ENCODE measurements at places on chromosomes 12 and 14.

- H3K4me1 ChIP-seq, result no peaks in the 10 kb centered on the region
- no peak for DNase-seq
- peaks cover 26% of the 10 kb centered on the region for H3K36me3 ChIP-seq
- no peak overlapping the region for H3K4me3 ChIP-seq
- no peaks in the 10 kb centered on the region for H3K27me3 ChIP-seq
- no peak overlapping the region for H3K27ac ChIP-seq
These were observed 54.3 kb downstream of the PTPN11 start for GRCh38 chr12:112473056-112473455.

GRCh38 chr14:65415613-65416012, 3.1 kb downstream of the FUT8 start:
- no peaks in the 10 kb centered on the region for H3K27me3 ChIP-seq
- no peak overlapping the region for H3K27ac ChIP-seq
- H3K4me1 ChIP-seq, result peaks cover 18% of the 10 kb centered on the region
- no peak overlapping the region for H3K4me3 ChIP-seq
- H3K36me3 ChIP-seq, result no peaks in the 10 kb centered on the region

DNA sequence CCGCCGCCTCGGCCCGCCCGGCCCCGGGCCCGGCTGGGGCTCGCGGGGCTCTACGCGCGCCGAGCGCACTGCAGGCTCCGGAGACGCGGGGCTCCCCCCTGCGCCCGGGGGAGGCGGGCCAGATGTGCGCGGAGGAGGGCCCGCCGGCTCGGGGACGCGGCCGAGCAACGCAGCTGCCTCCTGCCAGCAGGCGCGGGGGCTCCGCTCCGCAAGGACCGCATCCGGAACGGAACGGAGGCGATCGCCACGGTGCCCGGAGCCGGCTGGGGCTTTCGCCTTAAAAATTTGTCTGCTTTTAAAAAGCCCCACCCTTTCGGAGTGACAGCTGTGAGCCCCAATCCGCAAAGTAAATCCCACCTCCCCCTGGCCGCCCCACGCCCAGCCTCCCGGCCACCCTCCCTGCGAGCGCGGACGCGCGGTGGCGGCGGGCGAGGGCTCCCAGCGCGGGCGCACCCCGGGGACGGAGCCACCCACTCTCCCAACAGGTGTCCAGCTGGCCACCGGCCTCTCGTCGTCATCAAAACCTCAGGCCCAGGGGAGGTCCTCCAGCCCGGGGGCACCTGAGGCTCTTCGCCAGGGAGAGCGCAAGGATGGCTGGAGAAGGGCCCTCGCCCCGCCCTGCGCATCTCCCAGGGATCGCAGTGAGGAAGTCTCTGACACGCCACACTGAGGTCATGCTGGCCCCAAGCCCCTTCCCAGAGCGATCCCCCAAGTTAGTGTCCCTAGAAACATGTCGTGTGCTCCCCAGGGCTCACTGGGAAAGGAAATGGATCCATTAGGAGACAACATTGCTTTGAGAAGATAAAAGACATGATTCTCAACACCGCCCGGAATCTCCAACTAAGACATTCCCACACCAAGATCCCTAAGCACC, at the start of gene TMEM132D:
Gene TMEM132D (minus strand): TSS at position 70 of the 874 bp plus-strand sequence.
- peaks cover 57% of the 10 kb centered on the region for H3K27me3 ChIP-seq
- peaks cover 18% of the 10 kb centered on the region for H3K4me1 ChIP-seq
- peak within 1 kb of the TSS; percentile 74 for H3K4me3 ChIP-seq
- no peak within 1 kb of the TSS for H3K27ac ChIP-seq
- peaks cover 2% of the 10 kb centered on the region for H3K36me3 ChIP-seq
- no peak for DNase-seq

DNA sequence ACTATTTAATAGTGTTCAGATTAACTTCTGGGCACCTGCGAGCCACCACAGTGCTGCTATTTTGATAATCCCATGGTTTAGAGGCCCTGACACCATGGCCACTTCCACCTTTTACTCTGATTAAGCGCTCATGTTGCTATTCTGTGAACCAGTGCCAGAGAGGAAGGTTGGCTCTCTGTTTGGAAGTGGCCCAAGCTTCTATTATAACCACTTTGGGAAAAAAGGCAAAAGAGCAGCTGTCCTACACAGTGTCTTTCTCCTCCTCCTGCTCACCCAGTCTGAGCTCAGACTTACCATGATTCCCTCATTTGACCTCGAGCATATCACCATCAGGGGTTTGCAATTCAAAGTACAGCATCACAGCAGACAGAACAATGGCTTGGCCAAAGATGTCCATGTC, 23.3 kb downstream of the DYRK2 start:
- peaks cover 13% of the 10 kb centered on the region for H3K36me3 ChIP-seq
- peaks cover 28% of the 10 kb centered on the region for H3K4me1 ChIP-seq
- DNase-seq, result no peak
- H3K27ac ChIP-seq, result no peak overlapping the region
- H3K27me3 ChIP-seq, result no peaks in the 10 kb centered on the region
- H3K4me3 ChIP-seq, result no peak overlapping the region

DNA sequence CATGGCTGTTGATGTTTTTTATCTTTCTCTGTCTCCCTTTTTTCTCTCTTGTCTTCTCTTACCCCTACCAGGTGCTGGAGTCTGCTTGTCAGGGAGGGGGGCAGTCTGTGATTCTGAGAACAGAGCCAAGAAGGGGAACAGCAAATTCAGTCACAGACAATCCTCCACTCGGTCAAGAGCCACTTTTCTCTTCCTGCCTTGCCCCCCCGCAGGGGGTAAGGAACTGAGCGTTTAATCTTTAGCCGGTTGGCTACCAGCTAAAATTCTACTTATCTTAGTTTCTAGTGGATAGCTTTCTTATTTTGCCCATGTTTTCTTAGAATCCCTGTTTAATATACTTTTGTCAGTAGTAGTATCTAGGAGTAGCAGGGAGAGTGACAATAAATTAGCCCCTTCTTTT, 1.9 kb downstream of the RIMKLB start:
- no peaks in the 10 kb centered on the region for H3K27me3 ChIP-seq
- peak overlapping the region; percentile 93 for H3K27ac ChIP-seq
- peaks cover 51% of the 10 kb centered on the region for H3K4me1 ChIP-seq
- peak overlapping the region; percentile 94 for H3K4me3 ChIP-seq
- no peak for DNase-seq
- H3K36me3 ChIP-seq, result peaks cover 2% of the 10 kb centered on the region

GRCh38 chr12:180445-180844, 33.5 kb downstream of the SLC6A12 start:
- H3K4me1 ChIP-seq, result peaks cover 59% of the 10 kb centered on the region
- H3K27ac ChIP-seq, result no peak overlapping the region
- peaks cover 2% of the 10 kb centered on the region for H3K27me3 ChIP-seq

DNA sequence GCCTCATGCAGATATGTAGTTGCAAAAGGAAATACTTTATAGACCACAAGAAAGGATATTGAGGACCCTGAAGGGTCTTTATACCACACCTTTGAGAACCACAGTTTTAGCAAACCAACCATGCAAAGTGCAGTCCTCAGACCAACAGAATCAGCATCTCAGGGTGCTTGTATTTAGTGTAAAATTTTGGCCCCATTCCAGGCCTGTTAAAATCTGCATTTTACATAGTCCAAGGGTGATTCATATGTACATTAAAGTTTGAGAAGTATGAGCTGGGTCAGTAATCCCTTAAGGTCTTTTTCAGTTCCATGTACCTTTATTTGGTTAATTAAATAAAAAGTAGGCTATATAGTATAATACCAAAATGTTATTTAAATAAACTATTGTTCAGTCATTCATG, 91.2 kb downstream of the WNK1 start:
- H3K36me3 ChIP-seq, result peaks cover 5% of the 10 kb centered on the region
- H3K4me3 ChIP-seq, result no peak overlapping the region
- peaks cover 34% of the 10 kb centered on the region for H3K4me1 ChIP-seq
- DNase-seq, result no peak
- no peak overlapping the region for H3K27ac ChIP-seq
- no peaks in the 10 kb centered on the region for H3K27me3 ChIP-seq

DNA sequence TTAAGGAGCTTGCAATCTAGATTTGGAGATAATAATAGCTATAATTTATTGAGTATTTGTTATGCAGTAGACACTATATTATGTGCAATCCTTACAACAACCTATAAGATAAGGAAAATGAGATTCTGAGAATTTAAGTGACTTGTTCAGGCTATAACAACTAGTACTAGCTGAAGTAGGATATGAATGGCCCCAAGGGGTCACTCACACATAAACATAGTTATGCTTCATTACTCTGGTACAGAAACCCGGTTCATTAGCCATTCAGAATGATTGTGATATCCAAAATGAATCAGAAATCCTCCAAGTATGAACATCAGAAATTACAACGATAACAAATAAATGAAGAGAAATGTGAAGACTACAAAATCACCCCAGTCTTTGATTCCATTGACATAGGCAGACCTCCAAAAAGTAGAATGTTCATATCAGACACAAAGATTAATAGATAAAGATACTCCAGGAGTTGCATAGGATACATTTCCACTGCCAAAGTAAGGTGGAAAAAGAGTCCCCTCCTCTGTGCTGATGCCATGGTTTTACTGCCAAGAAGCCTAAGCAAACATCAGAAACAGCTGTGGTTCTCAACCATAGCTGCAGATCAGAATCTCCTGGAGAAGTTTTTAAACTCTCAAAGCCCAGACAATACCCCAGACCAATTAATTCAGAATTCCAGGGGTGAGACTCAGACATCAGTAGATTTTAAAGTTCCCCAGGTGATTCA, 8.6 kb upstream of the NID2 start:
- H3K27ac ChIP-seq, result peak overlapping the region; percentile 82
- no peak overlapping the region for H3K4me3 ChIP-seq
- no peaks in the 10 kb centered on the region for H3K27me3 ChIP-seq
- no peak for DNase-seq
- no peaks in the 10 kb centered on the region for H3K36me3 ChIP-seq
- peaks cover 91% of the 10 kb centered on the region for H3K4me1 ChIP-seq

DNA sequence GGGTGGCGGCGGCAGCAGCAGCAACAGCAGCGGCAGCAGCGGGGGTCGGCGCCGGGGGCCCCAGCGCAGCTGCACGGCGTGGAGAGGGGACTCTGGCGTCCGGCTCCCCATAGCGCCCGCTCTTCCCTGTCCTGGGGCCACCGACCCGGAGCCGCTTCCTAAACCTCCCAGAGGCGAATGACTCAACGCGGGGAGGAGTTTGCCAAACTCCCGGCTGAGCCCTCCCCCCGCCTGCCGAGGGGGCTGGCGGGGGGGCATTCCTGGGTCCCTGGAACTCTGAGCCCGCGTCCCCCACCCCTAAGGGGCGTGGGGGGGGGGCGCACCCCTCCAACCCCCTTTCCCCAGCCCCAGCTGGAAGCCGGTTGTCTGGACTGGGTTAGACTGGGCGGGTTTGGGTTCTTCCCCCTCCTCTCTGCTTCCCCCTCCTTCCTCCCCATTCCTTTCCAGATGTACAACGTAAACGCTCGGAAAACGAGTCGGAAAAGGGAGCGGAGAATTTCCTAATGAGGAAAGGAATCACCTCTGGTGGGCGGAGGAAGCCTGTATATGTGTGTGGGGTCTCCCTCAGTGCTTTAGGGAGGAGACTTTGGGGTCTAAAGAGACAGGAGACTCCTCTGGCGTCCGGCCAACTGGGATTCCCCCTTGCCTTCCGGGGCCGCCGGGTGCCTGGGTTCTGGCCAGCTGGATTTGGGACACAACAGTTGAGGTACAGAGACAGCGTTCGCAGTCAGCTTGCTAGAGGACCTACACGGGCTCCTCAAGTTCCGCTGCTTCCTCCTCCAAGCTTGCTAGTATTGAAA, at the start of gene ITGA5:
Gene ITGA5 (minus strand): TSS at position 179 of the 800 bp plus-strand sequence. CDS start 68 bp downstream, at position 111.
- peaks cover 52% of the 10 kb centered on the region for H3K4me1 ChIP-seq
- peak within 1 kb of the TSS; percentile 80 for H3K27ac ChIP-seq
- DNase-seq, result no peak
- no peaks in the 10 kb centered on the region for H3K27me3 ChIP-seq
- peak within 1 kb of the TSS; percentile 85 for H3K4me3 ChIP-seq

DNA sequence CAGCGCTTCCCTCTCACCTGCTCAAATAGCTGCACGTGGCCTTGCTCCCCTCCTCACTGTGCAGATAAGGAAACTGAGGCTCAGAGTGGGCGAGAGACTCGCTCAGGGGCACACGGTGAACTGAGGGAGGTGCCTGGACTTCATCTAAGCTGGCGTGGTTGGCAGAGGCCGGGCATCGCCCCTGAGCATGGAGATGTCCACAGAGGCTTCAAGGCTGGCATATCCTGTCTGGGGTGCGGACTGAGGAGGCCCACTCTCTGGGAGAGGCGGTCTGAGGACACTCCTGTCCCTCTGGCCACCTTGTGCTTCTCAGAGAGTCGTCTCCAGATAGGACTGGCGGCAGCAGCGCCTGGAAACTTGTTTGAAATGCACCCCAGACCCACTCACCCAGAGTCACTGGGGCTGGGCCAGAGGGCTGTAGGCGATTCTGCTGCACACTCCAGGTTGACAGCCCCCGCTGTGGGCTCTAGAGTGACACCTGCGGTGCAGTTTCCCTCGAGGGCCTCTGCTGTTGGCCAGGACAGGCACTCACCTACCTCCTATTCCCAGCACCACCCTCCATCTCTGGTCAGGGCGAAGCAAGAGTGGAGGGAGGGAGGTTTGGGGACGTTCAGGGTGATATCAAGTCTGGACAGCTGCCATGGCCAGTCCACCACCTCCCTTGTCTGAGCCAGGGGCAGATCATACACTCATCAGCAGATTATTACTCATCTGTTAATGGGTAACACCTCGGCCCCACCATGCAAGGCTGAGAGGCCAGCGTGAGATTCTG, 11.2 kb upstream of the LBHD2 start:
- peak overlapping the region; percentile 69 for H3K27ac ChIP-seq
- DNase-seq, result peak; percentile 91
- no peaks in the 10 kb centered on the region for H3K27me3 ChIP-seq
- H3K36me3 ChIP-seq, result no peaks in the 10 kb centered on the region
- H3K4me1 ChIP-seq, result peaks cover 14% of the 10 kb centered on the region

DNA sequence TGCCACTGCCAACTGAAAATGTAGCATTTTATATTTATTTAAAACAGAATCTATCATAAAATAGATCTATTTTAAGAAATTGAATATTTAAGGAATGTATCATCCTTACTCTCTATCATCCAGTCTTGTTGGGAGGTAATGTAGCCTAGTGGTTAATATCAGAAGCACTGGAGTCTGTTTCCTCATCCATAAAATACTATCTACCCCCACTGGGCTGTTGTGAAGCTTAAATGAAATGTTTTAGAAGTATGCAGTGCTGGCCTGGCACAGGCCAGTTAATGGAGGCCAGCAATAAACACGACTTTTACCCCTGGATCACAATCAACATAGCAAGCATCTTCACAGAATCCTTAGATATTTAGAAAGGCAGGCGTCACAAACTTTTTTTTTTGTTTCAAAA, 188.0 kb downstream of the CAND1 start:
- H3K27me3 ChIP-seq, result no peaks in the 10 kb centered on the region
- H3K36me3 ChIP-seq, result peaks cover 4% of the 10 kb centered on the region
- H3K4me3 ChIP-seq, result no peak overlapping the region
- H3K4me1 ChIP-seq, result peaks cover 31% of the 10 kb centered on the region

GRCh38 chr12:46404225-46404631, 31.7 kb upstream of the SLC38A2 start:
- peak overlapping the region; percentile 80 for H3K27ac ChIP-seq
- no peaks in the 10 kb centered on the region for H3K27me3 ChIP-seq
- DNase-seq, result no peak
- H3K4me1 ChIP-seq, result peaks cover 79% of the 10 kb centered on the region

DNA sequence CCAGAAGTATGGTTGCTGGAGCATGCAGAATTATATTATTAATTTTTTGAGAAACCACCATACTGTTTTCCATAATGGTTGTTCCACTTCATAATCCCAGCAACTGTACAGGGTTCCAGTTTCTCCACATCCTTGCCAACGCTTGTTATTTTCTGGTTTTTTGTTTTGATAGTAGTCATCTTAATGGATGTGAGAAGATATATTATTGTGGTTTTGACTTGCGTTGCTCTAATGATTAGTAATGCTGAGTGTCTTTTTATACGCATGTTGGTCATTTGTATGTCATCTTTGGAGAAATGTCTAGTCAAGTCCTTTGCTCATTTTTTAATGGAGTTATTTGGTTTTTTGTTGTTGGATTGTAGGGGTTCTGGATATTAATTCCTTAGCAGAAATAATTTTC, 58.1 kb downstream of the DAAM1 start:
- no peak overlapping the region for H3K27ac ChIP-seq
- no peak overlapping the region for H3K4me3 ChIP-seq
- peaks cover 30% of the 10 kb centered on the region for H3K4me1 ChIP-seq
- DNase-seq, result no peak
- no peaks in the 10 kb centered on the region for H3K27me3 ChIP-seq
- H3K36me3 ChIP-seq, result peaks cover 1% of the 10 kb centered on the region

Measured in chondrocyte (in vitro differentiated cells).